Smooth muscle cell of the umbilical artery (primary cell): ENCODE measurements at places on chromosomes 1 and 21. TPM values are rescaled to one million over a fixed set of nuclear protein-coding genes. Genes with fewer than 3 reads are reported as not detected.

Gene FMO1
- total RNA-seq, result not detected in 2 replicates

Gene PGLYRP4
- not detected in 2 replicates for total RNA-seq

Gene PYHIN1
- not detected in 2 replicates for total RNA-seq

Gene KCNJ15
- 0.74 and 1.8 TPM in 2 replicates for total RNA-seq

Gene SPATA46
- total RNA-seq, result not detected in 2 replicates

Gene SASS6
- 1.5 and 3.6 TPM in 2 replicates for total RNA-seq

Gene CLCNKA
- not detected in 2 replicates for total RNA-seq

Gene TEKT2
- total RNA-seq, result not detected in 2 replicates

Gene ATAD3C
- 0.09 TPM in 1 of 2 replicates, not detected in the other for total RNA-seq
